ENCODE measurements at places on chromosomes 12 and 14.

DNA sequence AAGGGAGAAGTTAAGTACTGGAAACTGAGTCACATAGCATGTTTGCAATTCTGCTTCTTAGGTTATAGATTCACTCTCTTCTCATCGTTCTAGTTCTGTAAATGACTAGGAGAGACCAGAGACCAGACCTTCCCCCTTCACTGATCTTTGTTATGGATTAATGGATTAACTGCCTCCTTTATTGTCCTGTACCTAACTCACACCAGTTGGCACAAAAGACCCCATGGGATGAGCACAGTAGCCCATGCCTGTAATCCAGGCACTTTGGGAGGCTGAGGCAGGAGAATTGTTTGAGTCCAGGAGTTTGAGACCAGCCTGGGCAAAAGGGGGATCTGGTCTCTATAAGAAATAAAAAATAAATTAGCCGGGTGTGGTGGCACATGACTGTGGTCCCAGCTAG, 20.8 kb downstream of the BCAT1 start:
- peak; percentile 41 for DNase-seq

DNA sequence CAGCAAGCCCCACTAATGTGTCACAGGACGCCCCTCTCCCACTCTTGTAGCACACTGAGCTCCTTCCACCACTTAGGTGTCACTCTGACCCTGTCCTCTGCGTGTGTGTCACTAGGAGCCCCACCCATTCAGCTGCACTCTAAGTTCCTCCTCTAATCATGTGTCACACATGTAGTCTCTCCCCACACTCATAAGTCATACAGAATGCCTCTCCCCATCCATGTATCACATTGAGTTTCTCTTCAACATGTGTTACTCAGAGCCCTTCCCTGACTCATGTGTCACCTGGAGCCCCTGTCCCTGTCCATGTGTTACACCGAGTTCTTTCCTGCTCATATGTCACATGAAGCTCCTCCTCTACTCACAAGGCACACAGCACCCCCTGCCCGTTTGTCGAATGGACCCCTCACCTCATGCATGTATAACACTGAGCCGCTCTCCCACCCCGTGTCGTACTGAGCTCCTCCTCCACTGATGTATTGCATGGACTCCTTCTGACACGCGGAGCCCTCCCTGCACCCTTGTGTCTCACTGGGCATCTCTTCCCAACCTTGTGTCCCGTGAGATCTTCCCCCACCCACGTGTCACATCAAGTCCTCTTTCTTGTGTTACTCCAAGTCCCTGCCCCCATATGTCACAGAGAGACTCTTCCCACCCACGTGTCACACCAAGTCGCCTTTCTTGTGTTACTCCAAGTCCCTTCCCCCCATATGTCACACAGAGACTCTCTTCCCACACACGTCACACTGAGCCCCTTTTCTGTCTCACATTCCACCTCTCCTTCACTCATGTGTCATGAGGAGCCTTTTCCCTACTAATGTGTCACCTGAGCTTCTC, 31.0 kb downstream of the RTL1 start:
- DNase-seq: no peak

GRCh38 chr14:89225607-89226006, 191.4 kb downstream of the FOXN3 start:
- no peak for DNase-seq

DNA sequence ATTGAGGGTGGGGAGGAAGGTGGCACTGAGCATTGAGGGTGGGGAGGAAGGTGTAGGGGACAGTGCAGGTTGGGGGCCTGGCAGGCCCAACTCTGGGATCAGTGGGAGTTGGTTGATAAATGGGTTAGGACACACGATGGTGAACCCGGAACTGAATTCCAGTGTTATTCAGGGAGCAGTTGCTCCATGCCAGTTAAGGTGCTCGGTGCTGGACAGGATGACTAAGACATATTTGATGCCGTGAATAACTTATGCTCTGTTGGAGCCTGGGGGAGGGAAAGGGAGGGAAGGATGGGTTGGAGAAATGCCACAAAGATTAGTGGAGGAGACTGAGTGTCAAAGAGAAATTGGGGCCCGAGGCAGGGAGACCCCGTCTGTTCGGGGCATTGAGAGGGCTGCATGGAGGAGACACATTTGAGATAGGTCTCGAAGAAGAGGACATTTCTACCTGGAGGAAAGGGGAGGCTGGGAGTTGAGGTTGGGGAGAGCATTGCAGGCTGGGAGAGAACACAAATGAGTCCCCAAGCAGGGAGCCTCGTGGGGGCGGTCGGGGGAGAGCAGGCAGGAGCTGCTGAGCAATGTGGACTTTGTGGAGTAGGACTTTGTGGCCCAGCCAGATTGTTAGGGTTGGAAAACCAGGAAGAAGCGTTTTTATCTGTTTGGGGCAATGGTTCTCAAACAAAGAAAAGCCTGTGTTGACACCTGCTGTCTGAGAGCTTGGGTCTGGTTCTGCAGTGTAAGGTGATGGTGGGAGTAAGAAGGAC, 65.3 kb downstream of the IQSEC3 start:
- no peak for DNase-seq

- no peak for DNase-seq
Measured at GRCh38 chr12:120692524-120693033, 5.6 kb downstream of the MLEC start.

DNA sequence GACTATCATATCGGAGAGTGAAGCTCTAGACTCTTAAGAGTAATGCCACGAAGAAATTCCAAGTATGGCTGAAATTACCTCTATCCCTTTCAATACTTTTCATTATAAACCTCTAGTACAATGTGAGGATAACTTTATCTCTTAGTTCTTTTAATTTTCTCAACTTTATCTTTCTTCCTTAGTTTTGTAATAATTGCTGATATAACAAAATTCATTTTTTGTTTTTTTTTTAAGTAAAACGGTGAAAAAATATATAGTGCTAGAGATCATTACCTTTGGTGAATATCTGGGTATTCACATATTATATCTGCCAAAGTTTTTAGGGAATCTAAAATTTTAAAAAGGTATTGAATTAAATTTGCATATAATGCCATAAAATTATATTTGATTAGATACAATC, 19.5 kb upstream of the DNAAF2 start:
- no peak for DNase-seq

DNA sequence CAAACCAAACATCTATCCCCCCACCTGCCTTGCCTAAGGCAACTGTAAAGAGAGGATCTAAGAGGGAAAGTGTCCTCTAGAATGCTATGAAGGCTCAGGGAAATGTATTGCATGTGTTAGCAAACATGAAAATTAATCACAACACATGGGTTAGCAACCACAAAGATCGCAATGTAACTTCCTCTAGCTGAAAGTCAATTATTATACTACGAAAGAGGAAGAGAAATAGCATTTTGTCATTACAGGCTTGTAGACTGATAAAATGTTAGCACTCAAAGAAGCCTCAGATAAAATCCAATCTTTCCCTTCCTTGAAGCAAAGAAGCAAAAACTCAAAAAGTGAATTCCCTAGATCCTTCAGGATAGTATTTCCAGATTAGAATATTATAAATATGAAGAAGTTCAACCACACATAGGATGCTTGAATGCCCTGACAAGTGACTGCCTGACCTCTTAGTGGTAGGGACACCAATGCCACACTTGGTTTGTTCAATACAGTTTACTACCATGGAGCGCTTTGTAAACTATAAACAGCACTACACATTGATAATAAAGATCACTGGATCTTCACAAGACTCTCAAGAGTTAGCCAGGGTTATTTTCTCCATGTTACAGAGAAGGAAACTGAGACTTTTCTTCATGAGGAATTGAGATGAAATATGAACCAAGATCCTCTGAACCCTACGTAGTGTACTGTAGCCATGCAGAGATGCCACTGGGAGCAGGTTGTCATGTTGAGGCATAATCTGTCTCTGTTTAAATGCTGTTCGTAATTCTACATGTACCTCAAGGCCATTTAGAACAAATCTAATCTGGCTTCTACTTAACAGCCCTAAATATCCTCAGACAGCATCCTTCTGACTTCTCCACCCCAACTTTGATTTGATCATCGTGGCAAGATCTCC, 100.7 kb downstream of the ITPR2 start:
- no peak for DNase-seq

GRCh38 chr12:93397412-93397811, 19.7 kb downstream of the NUDT4 start:
- DNase-seq: no peak

GRCh38 chr14:88326352-88327103, 3.5 kb upstream of the KCNK10 start:
- DNase-seq: peak; percentile 57

- DNase-seq: no peak
Measured at GRCh38 chr14:22897357-22897756, 14.3 kb downstream of the REM2 start.

DNA sequence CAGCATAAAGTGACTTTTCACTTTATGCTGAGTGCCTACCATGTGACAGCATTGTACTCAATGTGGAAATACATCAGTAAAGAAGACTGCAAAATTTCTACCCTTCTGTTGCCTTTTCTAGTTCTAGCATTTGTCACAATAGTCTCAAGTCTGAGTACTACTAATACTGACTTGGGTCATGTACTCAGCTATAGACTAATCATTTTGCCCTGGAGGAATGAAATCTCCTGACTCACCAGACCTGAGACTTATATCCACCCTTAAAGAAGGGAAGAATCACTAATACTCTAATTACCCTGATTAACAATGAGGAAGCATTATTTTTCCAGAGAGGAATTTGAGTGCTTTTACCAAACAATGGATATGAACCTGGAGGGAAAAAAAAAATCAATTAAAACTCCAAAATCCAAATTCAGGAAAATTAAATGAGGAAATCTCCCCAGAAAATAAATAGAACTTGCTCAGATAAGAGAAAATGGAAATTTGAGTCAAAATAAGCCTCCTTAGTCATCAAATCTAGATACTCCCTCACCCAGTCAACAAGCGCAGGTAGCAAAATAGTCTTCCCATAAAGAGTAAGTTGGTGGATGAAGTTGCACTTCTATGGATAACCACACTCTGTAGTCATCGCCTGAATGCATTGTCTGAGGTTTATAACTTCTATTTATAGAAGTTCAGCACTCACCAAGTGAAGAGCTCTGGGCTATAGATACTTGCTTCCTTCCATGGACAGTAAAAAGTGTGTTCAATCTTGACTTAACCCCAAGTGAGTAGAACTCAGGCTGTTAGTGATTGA, 386.6 kb downstream of the SYT1 start:
- no peak for DNase-seq

DNA sequence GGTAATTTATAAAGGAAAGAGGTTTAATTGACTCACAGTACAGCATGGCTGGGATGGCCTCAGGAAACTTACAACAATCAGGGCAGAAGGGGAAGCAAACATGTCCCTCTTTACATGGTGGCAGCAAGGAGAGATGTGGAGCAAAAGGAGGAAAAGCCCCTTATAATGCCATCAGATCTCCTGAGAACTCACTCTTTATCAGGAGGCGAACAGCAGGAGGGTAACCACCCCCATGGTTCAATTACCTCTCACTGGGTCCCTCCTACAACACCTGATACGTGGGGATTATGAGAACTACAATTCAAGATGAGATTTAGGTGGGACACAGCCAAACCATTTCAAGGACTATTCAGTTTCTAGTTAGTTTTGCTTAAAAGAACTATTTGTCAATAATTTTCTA, 453.3 kb downstream of the C12orf50 start:
- DNase-seq: peak; percentile 16

- no peak for DNase-seq
Measured at GRCh38 chr12:69792533-69792932, 32.5 kb upstream of the MYRFL start.

- DNase-seq: peak; percentile 48
Measured at GRCh38 chr12:89384050-89384758, 31.9 kb upstream of the DUSP6 start.

DNA sequence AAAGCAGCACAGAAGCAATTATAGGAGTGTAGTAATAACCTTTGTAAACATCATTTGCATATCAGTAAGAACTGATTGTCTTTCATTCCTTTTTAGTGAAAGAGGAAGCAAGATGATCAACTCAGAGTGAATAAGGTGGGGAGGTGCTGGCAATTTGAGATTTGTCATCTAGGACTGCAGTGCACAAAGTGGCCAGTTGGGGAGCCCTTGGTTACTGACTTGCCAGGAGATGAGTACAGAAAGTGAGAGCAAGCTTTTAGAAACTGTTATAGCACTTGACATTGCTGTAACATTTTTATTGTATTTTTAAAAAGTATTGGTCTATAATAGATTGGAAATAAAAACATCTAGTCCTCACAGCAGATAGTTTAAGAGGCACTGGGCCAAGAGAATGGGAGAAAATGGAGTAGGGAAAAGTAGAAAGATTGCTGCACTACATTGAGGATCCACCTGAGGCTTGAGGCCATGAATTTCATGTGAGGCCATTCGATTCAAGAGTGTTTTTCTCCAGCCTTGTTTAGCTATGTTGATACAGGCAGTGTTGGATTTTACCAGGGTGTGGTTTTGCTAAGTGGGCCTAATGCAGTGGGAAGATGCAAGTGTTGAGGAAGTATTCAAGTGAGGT, 98.2 kb downstream of the SNAPC1 start:
- DNase-seq: peak; percentile 61

All from neural progenitor cell (in vitro differentiated cells).